NCI-H510A treated with DMSO at 0.1 percent for 48 hours (cell line): ENCODE measurements at places on chromosomes 11 and 22.

DNA sequence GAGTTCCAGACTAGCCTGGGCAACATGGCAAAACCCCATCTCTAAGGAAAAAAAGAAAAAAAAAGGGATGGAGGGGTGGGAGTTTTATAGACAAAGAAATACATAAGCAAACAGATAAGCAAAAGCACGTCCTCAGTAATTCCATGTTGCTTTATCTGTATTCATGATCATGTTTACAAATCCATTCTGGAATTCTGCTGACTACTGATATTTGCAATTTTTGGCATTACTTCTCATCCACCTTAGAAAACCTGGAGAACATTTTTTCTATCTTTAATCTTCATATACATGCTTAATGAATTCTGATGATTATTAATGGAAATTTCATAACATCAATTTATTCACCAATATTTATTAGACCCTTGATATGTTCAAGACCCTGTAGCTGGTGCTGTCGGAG lies 1.7 kb upstream of the FDX1 start:
- DNase-seq: no peak

DNA sequence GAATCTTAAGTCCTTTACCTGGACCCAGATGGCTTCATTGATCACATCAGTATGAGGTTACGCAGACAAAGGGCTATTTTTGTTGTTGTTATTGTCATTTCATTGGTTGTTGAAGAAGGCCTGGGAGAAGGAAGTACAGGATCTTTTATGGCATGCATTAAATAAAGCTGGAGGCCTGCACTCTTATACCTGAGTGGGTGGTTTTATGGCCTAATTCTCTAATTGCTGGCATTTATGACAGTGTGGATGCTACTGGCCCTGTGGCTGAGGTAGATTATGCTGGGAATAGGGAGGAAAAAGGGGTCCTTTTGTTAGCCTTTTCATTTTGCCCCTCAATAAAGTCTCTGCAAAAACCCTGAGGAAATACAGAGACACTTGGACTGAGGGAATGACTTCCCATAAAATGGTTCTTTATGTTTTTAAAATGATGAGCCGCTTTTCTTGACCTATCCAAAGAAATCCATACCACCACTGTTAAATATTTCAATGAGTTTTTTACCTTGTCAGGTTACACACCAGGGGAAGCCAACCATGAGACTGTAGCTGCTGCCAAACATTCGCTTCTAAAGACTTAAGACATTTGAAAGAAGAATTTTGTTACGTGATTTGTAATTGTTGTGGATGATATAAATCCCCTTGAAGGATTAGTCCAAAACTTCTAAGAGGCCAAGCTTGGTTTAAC lies 6.8 kb downstream of the KMT2A start:
- no peak for DNase-seq

- DNase-seq: no peak
Measured at GRCh38 chr11:19861171-19861570, 148.5 kb downstream of the NAV2 start.

GRCh38 chr11:44595964-44596381 lies 30.5 kb downstream of the CD82 start:
- DNase-seq: no peak

DNA sequence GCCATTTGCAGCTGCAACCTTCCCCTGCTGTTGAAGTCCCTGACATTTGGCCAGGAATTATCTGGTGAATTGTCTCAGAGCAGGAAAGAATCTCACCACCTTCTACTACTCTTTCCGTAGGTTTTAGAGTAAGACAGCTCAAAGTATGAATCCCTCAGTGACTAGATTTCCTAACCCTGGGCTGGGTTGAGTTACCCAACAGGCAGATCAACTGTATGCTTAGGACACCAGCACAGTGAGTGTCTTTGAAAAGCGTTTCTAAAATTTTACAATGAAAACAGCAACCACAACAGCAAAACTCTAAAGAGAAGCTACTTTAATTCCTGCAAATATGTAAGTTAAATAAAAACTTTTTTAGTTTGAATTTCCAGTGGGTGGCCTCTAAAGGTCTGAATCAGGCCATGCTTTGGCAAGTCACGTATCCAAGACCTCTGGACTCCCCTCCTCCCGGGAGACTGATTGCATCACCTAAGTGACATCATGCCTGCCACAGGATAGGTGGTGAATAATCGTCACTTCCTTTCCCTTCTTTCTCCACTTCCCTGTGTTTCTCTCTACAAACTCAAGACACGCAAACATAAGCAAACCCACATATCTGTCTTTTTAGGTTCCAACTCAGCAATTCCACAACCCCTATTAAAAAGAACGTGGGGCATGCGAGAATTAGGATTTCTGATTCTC lies 7.8 kb downstream of the OR8B12 start:
- no peak for DNase-seq

- DNase-seq: no peak
Measured at GRCh38 chr11:86749821-86750401, 50.4 kb upstream of the PRSS23 start.

DNA sequence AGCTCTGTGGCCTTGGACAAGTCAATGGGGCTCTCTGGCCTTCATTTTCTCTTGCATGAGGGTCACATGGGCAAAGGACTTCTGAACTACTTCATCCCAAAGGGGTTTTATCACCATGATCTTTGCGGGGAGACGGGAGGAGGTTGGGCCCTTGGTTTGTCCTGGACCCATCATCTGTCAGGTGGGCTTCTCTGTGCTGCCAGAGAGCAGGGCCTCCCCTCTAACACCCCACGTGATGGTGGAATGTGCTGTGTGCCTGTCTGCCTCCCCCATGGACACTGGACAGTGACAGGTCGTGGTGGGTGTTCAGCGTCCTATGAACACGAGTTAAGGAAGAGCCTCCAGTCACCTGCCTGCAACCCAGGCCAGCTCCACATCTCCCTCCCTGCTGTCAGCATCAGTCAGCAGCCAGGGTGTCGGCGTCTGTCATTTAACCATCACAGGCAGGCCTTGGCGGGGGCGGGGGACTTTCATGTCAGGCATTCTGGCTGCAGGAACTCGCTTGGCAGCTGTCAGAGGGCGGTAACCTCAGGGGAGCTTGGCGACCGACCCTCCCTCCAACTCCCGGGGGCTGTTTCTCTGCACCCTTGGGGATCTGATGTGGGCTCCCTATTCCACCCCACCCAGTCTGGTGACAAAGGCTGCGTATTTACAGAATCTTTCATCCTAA lies 2.6 kb upstream of the SUN2 start:
- DNase-seq: no peak

- DNase-seq: no peak
Measured at GRCh38 chr22:38623351-38623750, 32.8 kb downstream of the FAM227A start.

- no peak for DNase-seq
Measured at GRCh38 chr22:37972527-37972926, 11.8 kb downstream of the SOX10 start.

GRCh38 chr11:121367001-121367843 lies 74.7 kb downstream of the SC5D start:
- DNase-seq: no peak

DNA sequence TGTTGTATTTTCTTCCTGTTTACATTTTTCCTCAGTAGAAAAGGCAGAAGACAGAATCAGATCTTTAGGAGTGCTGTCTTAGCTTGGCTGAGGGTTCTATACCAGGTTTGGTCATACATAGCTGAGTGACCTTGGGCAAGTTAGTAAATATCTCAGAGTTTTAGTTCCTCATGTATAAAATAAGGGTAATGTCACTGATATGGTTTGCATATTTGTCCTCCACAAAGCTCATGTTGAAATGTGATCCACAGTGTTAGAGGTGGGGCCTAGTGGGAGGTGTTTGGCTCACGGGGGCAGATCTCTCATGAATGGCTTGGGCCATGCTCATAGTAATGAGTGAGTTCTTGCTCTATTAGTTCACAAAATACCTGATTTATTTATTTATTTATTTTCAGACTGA lies 7.5 kb upstream of the HTR3A start:
- DNase-seq: no peak

DNA sequence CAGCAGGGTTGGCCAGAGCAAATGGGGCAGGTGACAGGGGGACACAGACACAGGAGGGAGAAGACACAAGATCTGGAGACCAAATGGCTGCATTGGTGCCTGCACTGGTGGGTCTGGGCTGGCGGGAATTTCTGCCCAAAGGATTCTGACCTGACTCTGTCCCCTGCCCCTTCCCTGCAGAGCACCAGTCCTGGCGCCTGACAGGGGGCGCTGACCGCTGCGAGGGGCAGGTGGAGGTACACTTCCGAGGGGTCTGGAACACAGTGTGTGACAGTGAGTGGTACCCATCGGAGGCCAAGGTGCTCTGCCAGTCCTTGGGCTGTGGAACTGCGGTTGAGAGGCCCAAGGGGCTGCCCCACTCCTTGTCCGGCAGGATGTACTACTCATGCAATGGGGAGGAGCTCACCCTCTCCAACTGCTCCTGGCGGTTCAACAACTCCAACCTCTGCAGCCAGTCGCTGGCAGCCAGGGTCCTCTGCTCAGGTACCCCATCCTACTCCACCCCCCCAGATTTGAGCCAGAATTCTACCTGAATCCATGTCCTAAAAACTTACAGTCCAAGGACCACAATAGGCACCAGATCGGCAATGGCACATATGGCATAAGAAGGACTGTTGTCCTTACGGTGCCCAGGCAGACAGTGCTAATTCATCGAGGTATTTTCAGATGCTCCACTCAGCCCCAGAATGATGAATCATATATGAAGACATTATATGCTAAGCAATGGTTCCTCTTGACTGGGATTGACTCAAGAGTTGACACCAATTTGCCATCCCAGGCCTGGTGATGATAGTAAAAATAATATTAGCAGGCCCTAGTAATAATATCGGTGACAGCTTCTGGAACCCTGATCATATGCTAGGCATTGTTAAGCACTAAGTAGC lies 38.2 kb downstream of the CD6 start:
- no peak for DNase-seq

GRCh38 chr22:27382947-27383346 lies 418.6 kb downstream of the MN1 start:
- DNase-seq: no peak

DNA sequence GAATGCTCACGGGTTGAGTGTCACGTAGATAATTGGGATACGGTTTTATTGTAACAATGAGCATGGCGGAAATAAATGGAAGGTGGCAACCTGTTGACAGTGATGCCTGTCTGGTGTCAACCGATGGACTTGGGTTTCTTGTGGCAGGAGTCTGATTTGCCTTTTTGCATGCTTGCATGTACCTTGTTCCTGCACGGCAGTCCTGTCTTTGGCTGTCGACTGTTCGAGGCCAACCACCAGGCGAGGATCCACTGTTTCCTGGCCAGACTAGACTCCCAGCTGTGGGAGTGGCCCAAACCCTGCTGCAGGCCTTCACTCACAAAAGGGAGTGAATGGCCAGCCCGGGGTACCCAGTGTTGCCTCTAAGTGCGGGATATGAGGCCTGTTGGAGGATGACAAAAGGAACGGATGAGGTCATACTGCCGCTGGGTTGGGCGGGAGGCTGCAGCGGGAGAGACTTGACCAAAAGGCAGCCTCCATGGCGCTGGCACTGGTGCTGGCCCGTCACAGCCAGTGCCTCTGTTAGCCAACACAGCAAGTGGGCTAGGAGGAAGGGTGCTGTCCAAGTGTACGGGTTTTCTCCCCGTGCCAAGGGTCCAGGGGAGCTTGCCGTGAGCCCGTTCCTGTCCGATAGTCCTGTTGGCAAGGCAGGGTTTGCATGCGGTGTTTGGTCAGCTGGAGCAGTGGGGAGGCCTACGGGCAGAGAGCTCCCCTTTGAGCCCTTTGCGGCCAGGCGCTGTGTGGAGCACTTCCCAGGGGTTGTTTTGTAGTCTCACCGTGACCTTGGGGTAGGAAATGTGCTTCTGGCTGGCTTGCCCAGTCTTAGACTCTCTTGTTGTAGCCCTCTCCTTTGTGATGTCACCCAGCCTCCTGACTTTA lies 974 bp downstream of the DGCR8 start:
- peak; percentile 5 for DNase-seq

- no peak for DNase-seq
Measured at GRCh38 chr22:20258584-20259326, 9.4 kb downstream of the RTN4R start.

GRCh38 chr11:67071420-67072284 lies 15.0 kb downstream of the RHOD start:
- peak; percentile 25 for DNase-seq

DNA sequence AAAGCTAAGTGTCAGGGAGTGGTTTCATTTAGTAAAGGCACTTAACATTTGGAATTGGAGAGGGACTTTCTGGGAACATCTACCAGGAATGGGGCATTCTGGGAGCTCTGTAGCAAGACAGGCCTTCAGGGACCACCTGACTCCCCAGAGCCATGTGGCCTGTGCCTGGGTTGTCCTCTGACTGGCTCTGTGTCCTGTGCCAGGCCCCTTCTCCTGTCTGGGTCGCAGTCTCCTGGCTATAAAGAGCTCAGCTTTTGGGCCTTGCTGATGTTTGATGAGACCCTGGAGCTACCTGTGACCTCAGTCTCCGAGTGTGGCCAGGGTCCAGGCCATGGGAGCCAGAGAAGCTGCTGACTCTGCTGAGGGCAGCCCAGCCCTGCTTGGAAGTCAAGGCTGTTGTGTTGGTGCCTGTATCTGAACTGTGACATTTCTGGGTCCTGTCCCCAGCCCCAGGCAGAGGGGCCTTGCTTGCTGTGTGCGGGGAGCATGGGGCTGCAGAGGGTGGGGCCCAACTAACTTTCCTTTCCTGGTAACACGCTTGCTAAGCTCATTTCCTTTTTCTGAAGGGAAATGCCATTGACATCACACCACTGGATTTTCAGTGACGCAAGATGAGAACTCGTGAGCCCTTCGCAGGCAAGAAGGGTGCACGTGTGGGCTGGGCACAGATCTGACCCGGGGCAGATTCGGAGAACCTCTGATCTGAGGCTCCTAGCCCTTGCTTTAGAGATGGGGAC lies 41.3 kb downstream of the LRRC32 start:
- no peak for DNase-seq

GRCh38 chr11:66694732-66695207 lies 17.1 kb upstream of the RBM4B start:
- peak; percentile 97 for DNase-seq

DNA sequence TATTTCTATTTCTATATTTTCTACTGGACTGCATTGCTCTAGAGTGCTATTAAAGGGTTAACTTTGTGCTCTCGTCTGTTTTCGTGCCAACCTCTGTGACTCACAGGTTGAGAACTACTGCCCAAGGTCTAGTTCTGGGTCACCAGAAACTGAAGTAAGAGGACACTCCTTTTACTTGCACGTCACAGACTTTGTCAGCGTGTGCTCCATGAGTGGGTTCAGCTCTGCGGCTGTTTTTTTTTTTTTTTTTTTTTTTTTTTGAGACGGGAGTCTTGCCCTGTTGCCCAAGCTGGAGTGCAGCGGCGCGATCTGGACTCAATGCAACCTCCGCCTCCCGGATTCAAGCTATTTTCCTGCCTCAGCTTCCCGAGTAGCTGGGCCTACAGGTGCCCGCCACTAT lies 49.8 kb downstream of the CLMP start:
- DNase-seq: no peak

DNA sequence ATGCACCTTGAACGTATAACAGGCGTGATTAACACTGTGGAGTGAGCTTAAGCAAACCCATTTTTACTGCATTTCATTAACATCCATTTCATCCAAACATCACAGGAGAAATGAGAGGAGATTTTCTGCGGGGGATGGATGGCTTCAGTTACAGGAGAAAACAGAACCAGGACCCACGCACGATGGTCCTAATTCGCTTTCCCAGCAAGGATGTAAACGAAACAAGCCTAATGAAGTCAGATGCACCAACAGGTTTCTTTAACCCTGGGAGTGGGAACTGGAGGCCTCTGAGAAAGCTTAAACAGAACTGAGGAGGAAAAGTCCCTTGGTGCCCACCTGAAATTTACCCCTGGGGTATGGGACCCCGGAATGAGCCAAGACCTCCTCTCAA lies 2.7 kb downstream of the CADM1 start:
- DNase-seq: no peak

GRCh38 chr11:8757047-8757446 lies 74.5 kb downstream of the RPL27A start:
- DNase-seq: no peak

- no peak for DNase-seq
Measured at GRCh38 chr11:83166193-83166866, 9.4 kb downstream of the PCF11 start.
